ENCODE measurements at places on chromosomes 11 and 22.

- DNase-seq, result no peak
Measured at GRCh38 chr22:37808294-37808657, 542 bp downstream of the GCAT start.

DNA sequence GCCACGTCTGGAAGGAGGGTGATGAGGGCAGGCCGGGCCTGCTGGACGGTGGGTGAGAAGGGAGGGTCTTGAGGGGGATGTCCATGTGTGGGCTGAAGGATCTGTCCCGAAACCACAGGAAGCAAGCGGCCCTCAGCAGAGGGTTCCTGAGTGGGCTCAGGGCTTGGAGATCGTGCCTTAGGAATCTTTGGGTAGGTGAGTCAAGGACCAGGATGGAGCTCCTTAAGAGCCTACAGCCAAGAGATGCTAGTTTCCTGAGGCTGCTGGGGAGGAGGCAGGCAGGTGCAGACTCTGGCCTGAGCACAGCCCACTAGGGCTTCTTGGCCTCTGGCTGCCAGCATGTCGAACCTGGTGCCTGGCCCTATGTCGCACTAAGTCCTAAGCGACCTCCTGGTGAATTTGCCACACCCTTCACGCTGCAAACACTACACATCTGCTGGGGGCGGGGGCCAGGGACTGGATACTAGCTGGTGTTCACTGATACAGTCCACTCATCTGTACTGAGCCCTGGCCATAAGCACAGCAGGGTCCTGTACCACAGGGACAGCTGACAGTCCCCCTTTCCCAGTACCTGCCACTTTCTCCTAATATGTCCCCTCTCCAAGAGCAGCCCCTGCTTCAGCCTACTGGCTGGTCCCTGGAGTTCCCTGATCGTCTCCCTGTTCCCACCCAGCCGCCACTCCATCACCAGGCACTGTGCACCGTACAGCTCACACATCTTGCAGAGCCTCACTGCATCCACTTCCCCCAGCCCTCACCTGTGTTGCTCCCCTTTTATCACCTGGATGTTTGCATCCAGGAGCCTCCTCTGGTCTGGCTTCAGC, 19.5 kb downstream of the GNAZ start:
- no peak for DNase-seq

DNA sequence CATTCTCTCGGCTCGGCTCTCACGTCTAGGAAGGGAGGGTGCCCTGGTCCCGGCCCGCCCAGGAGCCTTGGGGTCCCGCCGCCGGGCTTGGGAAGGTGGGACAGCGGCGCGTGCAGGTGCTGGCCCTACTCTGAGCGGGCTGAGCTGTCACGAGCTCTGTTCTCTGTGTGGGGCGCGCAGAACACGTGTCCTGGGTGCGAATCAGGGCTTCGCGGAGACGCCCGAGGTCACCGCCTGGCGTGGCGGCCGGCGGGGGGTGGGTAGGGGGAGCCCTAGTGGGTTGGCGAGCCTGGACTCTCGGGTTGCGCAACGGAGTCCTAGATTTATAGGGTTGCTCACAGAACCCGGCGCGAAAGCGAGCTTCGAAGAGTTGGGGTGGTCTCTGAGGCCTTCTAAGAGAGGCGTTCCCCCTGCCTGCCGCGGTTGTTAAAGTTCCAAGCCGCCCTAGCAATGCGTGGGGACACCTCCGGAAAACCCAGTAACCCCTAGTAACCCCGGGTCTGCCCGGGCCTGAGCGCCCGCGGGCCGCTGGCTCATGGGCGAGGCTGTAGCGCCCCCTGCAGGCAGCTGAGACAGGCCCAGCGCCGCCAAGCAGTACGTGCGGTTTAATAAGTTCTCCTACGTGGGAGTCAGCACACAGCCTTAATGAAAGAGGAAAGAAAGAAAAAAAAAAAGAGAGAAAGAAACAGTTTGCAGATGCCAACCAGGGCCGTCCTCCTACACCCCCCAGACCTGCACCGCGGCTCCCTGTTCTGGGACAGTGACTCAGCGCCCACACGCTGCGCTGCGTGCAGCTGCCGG, 2.7 kb downstream of the ADM start:
- DNase-seq, result no peak

DNA sequence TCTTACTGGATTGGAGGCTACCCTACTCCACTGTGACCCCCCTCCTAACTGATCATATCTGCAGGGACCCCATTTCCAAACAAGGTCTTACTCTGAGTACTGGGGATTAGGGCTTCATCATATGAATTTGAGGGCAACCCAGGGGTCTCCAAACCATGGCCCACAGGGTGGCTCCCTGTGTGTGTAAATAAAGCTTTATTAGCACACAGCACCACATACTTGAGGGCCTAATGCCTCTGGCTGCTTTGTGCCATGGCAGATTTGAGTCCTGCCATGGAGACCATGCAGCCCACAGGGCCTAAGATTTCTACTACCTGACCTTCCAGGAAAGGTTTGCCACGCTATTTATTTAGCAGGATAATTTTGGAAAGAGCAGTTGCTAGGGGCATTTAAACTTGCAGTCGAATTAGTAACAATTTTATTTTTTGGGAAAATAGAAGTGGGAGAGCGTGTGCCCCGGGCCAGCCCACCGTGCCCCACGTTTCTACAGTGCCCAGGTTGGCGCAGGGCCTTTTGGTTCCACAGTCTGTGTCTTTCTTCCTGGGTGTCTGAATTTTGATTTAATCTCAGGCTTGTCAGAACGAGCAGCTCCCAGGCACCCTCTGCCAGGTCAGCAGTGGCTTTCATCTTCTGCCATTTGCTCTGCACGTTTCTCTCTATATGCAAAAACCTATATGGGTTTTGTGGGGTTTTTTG, 92.3 kb downstream of the KCNQ1 start:
- DNase-seq, result no peak

- DNase-seq, result no peak
Measured at GRCh38 chr11:21634491-21634890, 558.4 kb upstream of the ANO5 start.

DNA sequence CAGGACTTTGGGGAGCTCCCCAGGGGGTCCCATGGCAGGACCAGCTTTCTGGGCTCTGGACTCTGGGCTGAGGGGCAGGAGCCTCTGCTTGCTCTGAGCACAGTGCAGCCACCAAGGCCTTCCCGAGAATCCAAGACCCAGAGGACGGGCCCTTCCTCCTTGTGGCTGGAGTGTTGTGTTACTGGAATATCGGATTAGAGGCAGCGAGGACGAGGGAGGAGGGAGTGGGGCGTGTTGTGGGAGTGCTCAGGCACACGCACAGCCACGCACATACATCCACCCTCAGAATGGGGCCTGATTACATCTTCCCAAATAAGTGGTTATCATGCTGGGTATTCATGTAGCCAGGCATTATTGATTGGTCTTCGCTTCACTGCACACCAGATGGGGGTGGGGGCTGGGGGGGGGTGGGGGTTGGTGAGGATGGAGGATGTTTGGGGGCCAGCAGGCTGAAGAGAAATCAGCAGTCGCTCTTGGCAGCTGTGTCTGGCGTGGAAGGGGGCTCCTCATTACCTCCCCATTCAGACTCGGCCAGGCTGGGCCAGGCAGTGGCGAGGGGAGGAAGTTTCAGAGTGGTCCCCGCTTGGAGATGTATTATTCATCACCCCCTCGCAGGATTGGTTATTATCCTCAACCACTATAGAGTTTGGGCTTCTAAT, 120.9 kb downstream of the ST3GAL4 start:
- DNase-seq, result no peak

- DNase-seq, result no peak
Measured at GRCh38 chr11:35750981-35751663, 88.5 kb downstream of the TRIM44 start.

DNA sequence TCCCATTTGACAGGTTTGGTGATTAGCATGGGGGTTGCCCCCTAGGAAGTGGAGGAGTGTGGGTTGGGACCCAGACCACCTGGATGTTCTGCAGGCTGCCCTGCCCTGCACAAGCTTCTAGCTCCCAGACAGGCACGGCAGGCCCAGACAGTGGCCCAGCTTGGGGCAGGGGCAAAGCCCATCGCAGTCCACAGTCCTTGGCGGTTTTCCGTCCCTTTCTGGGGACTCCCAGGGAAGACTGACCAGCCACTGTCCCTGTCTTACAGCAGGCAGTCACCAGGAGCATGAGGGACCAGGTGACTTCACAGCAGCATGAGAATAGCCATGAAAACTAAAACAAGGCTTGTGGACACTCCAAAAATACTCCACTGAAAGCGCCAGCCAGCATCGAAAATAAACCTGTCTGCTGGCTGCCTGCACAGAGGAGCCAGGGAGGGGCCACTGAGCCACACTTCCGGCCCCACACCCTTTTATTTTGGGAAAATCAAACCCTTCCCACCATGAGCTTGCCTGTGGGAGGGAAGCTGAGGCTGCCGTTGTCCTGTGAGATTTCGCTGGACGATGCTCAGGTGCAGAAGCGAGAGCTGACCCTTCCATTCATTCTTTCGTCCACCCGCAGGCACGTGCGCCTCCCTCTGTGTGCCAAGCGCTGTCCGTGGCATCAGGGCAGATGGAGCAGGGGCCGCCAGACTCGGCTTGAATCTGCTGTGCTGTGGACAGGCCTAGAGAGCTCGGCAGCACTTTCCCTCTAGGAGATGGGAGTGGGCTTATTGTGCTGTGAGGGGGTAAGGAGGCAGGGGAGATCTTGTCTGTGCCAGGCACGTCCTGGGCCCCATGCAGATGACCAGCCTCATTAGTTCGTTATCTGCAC, 28.0 kb downstream of the FADD start:
- DNase-seq, result no peak

DNA sequence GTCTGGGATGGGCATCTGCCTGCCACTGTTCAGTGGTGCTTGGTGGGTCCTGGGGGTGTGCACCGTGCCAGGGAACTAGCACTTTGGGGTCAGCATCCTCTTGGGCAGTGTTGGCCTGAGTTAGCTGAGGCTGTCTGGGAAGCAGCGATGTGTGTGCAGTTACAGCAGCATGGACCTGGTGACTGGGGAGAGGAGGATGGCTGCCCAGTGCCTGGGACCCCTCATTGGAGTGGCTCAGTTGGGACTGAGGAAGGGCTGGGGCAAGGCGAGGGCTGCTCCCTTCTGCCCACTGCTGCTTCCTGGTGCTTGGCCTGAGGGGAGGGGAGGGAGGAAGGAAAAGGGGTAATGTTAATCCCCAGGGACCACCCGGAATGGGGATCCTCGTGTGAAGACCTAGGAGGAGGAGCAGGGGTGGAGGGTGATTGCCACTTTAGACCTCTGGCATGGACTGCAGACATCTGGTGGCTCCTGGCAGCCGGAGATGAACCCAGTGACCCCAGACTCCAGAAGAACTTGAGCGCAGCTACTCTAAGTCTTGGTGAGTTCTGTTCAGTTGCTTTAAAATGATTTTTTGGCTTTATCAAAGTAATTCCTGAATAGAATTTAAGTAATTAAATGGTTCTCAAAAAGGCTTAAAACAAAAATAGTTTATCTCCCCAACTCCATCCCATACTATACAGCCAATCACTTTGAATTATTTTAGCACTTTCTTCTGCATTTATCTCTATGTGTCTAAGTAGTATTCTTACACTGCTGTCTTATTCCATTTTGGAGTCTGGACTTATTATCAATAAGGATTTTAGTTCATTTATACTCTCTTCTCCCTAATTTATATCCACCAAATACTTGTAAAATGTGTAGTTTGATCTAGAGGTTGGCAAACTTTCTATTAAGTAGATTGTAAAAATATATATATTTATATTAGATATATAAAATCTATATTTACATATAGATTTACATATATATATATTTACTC, 15.4 kb upstream of the TMEM191C start:
- no peak for DNase-seq

GRCh38 chr22:45511847-45512261, 9.2 kb downstream of the FBLN1 start:
- DNase-seq, result no peak

DNA sequence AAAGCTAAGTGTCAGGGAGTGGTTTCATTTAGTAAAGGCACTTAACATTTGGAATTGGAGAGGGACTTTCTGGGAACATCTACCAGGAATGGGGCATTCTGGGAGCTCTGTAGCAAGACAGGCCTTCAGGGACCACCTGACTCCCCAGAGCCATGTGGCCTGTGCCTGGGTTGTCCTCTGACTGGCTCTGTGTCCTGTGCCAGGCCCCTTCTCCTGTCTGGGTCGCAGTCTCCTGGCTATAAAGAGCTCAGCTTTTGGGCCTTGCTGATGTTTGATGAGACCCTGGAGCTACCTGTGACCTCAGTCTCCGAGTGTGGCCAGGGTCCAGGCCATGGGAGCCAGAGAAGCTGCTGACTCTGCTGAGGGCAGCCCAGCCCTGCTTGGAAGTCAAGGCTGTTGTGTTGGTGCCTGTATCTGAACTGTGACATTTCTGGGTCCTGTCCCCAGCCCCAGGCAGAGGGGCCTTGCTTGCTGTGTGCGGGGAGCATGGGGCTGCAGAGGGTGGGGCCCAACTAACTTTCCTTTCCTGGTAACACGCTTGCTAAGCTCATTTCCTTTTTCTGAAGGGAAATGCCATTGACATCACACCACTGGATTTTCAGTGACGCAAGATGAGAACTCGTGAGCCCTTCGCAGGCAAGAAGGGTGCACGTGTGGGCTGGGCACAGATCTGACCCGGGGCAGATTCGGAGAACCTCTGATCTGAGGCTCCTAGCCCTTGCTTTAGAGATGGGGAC, 41.3 kb downstream of the LRRC32 start:
- DNase-seq, result no peak

DNA sequence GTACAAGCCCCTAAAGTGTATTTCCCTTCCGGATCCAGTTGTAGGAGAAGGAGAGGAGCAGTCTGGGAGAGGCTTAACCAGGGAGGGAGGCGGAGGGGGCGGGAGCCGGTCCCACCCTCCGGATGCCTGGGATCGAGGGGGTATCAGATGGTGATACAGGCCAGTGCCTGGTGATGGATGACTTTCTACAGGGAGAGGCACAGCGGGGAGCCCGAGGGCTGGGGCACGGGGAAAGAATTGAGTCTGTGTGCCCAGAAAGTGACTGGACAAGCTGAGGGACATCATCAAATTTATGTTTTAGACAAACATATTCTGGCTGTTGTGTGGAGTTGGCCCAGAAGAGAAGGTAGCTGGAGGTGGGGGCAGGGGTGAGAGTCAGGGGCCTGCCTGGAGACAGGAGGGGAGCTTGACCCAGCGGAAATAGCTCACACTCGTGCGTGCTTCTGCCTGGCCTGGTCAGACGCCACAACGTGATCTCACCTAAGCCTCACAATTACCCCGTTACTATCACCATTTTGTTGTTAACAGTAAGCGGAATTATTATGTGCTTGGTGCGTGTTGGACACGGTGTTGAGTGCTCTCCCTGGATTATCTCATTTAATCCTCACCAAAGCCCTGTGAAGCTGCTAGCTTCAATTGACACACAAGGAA, 42.4 kb downstream of the AMPD3 start:
- DNase-seq, result no peak
